A673 (cell line): ENCODE measurements at places on chromosomes 2 and 18. TPM values are rescaled to one million over a fixed set of nuclear protein-coding genes. Genes with fewer than 3 reads are reported as not detected.

The CDH19 gene
- not detected in 2 replicates for total RNA-seq

The TRIM43 gene
- total RNA-seq, result not detected in 2 replicates

The GPC1 gene
- 21.2 and 21.9 TPM in 2 replicates for total RNA-seq

The FOXI3 gene
- 0.11 TPM in 2 replicates for total RNA-seq

The COLEC11 gene
- 0.63 and 0.77 TPM in 2 replicates for total RNA-seq

The DARS1 gene
- total RNA-seq, result 61.0 and 63.6 TPM in 2 replicates

The C2orf15 gene
- total RNA-seq, result 0.56 TPM in 1 of 2 replicates, not detected in the other

The CFAP221 gene
- 1.1 and 1.5 TPM in 2 replicates for total RNA-seq

The ABCG5 gene
- not detected in 2 replicates for total RNA-seq

The STPG4 gene
- total RNA-seq, result 0.37 and 0.75 TPM in 2 replicates

The GTF2A1L gene
- total RNA-seq, result 0.26 TPM in 1 of 2 replicates, not detected in the other

The CRYGD gene
- not detected in 2 replicates for total RNA-seq

GRCh38 chr2:142592171-142592570 is 285.3 kb upstream of the KYNU start:
- peaks cover 4% of the 10 kb centered on the region for H3K4me1 ChIP-seq
- no peak overlapping the region for H3K27ac ChIP-seq
- H3K27me3 ChIP-seq, result no peaks in the 10 kb centered on the region
- DNase-seq, result no peak

DNA sequence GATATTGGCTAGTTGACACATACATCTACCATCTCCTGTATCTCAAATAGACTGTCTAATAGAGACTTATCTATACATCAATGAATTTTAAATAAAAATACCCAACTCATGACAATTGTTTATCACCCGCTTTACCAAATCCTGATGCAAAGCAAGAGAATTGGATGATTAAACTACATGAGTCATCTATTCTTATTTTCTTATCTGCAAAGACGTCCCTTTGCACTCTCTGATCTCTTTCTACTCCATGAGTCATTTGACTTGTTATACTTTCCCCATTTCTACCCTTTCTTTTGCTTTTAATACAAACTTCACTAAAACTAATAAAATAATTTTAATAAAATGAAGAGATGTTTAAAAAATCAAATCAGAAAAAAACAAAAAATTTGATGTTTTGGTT is 261.7 kb upstream of the MAP2 start:
- no peaks in the 10 kb centered on the region for H3K4me1 ChIP-seq
- no peak for DNase-seq

- H3K27ac ChIP-seq, result no peak overlapping the region
- H3K36me3 ChIP-seq, result no peaks in the 10 kb centered on the region
- H3K4me3 ChIP-seq, result no peak overlapping the region
These were observed 134.8 kb downstream of the COL6A3 start for GRCh38 chr2:237279012-237279768.

DNA sequence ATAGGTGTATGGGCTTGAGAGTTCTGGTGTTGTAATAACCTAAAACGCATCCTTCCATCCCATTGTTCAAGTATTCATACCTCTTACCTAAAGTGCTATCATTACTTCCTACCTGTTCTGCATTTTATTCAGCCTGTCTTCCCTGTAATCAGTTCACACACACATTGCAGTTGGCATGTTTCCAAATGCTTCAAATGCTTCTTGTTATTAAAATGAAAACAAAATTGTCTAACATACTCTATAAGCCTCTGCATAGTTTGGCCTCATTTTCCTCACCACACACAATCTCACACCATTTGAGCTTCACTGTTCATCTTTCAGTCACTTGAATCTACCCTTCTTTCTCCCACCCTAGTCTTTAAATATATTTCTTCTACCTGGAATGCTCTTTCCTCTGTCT is 1178.2 kb upstream of the NRXN1 start:
- no peaks in the 10 kb centered on the region for H3K4me1 ChIP-seq
- no peak for DNase-seq
- no peak overlapping the region for H3K4me3 ChIP-seq
- H3K27me3 ChIP-seq, result peaks cover 8% of the 10 kb centered on the region
- H3K27ac ChIP-seq, result no peak overlapping the region

DNA sequence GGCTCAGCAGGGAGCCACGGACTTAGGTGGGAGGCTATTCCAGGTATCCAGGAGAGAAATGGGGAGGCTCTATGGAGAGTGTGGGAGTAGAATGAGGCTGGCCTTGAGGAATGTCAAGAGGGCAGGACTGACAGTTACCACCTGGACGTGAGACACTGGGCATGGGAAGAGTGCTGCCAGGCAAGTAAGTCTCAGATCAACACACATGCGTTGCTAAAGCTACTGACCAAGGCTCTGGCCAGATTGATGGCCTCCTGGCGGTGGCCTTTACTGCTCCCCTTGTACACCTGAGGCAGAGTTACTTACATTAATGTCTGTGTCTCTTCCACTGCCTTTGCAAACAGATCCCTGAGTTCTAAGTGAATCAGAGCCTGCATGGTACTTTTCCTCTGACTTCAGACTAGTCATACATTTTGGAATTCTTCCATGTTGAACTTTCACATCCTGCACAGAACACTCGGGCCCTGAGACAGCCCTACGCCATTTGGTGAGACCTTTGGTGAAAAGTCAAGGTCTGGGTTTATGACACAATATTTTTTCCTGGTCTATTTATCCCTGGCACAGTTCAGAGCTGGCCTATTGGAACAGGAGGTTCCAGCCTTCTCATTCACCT is 398.8 kb upstream of the TRIB2 start:
- H3K4me1 ChIP-seq, result peaks cover 24% of the 10 kb centered on the region
- H3K4me3 ChIP-seq, result no peak overlapping the region
- no peaks in the 10 kb centered on the region for H3K36me3 ChIP-seq
- peak; percentile 17 for DNase-seq

DNA sequence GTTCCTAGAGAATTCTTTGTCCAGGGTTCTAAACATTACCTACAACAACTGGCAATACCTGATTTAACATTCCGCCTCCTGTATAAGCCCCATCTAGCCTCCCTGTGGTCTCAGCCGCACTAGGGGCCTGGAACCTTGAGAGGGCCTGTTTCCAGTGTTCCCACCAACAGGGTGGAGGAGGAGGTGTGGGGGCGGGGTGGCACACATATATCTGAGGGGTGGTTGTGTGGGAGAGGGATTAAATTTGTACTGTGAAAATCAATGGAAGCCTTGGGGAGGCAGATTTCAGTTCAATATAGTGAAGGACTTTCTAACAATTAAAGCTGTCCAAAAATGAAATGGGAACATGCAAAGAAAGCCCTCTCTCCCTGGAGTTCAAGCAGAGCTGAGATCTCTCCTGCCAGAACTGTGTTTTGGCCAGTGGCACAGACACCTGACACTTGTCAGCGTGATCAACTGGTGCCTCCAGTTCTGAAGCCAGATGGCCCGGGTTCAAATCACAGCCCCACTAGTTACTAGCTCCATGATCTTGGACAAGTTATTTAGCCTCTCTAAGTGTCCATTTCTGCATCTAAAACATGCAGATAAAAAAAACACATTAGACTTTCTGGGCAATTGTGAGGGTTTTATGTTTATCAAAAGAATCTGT is 17.0 kb upstream of the FZD7 start:
- H3K36me3 ChIP-seq, result no peaks in the 10 kb centered on the region
- no peak for DNase-seq
- H3K27ac ChIP-seq, result no peak overlapping the region
- no peak overlapping the region for H3K4me3 ChIP-seq

- no peak overlapping the region for H3K4me3 ChIP-seq
- DNase-seq, result no peak
- H3K36me3 ChIP-seq, result peaks cover 10% of the 10 kb centered on the region
These were observed 71.1 kb downstream of the PIK3C3 start for GRCh38 chr18:42025974-42026625.

GRCh38 chr2:36088716-36089328 is 266.8 kb upstream of the CRIM1 start:
- H3K4me3 ChIP-seq, result no peak overlapping the region
- H3K4me1 ChIP-seq, result no peaks in the 10 kb centered on the region
- no peaks in the 10 kb centered on the region for H3K36me3 ChIP-seq
- H3K27me3 ChIP-seq, result no peaks in the 10 kb centered on the region

GRCh38 chr2:200356321-200356720 is 49.8 kb downstream of the SPATS2L start:
- H3K4me1 ChIP-seq, result no peaks in the 10 kb centered on the region
- no peaks in the 10 kb centered on the region for H3K27me3 ChIP-seq
- no peaks in the 10 kb centered on the region for H3K36me3 ChIP-seq
- no peak for DNase-seq
- H3K27ac ChIP-seq, result no peak overlapping the region
- no peak overlapping the region for H3K4me3 ChIP-seq

GRCh38 chr18:8496186-8496585 is 113.1 kb upstream of the RAB12 start:
- no peak for DNase-seq
- no peaks in the 10 kb centered on the region for H3K36me3 ChIP-seq
- no peak overlapping the region for H3K4me3 ChIP-seq
- no peak overlapping the region for H3K27ac ChIP-seq

GRCh38 chr2:223993634-223994232 is 36.5 kb downstream of the MRPL44 start:
- peak overlapping the region; percentile 54 for H3K27ac ChIP-seq
- H3K4me1 ChIP-seq, result peaks cover 21% of the 10 kb centered on the region
- no peaks in the 10 kb centered on the region for H3K27me3 ChIP-seq
- peaks cover 48% of the 10 kb centered on the region for H3K36me3 ChIP-seq
- peak; percentile 92 for DNase-seq

GRCh38 chr2:231800493-231801091 is 14.3 kb downstream of the COPS7B start:
- no peaks in the 10 kb centered on the region for H3K4me1 ChIP-seq
- no peak overlapping the region for H3K4me3 ChIP-seq
- no peaks in the 10 kb centered on the region for H3K27me3 ChIP-seq
- no peak overlapping the region for H3K27ac ChIP-seq
- peak; percentile 55 for DNase-seq

DNA sequence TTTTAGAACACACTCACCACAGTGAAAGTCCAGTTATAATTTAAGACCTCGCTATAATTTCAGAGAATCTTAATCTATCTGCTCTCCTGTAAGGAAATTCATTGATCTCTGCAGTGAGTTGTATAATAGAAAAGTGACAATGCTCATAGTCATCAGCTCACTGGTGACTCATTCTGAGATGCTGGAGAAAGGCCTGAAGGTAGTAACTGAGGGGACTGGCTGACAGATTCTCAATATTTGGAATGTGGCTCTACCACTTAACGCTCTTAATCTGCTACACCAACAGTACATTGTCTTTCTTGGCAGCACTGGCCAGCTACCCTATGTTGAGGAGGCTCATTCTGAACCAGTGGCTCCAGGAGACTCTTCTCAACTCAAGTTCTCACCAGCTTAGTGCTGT is 246.1 kb downstream of the RPRM start:
- DNase-seq, result no peak
- no peak overlapping the region for H3K27ac ChIP-seq
- no peak overlapping the region for H3K4me3 ChIP-seq

GRCh38 chr2:204691911-204692510 is 146.7 kb downstream of the PARD3B start:
- no peaks in the 10 kb centered on the region for H3K36me3 ChIP-seq
- no peaks in the 10 kb centered on the region for H3K27me3 ChIP-seq
- H3K4me1 ChIP-seq, result peaks cover 10% of the 10 kb centered on the region
- peak; percentile 78 for DNase-seq
